ENCODE measurements at places on chromosomes 16 and 17.

DNA sequence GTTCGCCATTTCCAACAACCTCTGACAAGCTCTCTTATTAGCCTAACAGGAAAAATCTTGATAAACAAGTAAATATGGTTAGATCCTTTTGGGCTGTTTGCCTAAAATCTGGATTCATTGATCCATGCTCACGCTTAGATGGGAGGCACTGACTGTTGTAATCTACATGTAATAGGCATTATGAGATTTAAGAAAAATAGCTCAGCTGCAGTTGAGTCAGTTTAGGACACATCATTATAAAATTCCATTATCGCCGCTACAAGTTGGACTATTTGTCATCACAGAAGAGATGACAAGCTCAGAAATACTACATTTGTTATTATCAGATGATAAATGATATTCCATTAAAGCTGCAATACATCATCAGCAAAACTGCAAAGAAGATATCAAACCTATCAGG lies 524.0 kb downstream of the TOX3 start:
- no peak for DNase-seq

- DNase-seq, result no peak
Measured at GRCh38 chr17:65228734-65229620, 91.8 kb downstream of the RGS9 start.

DNA sequence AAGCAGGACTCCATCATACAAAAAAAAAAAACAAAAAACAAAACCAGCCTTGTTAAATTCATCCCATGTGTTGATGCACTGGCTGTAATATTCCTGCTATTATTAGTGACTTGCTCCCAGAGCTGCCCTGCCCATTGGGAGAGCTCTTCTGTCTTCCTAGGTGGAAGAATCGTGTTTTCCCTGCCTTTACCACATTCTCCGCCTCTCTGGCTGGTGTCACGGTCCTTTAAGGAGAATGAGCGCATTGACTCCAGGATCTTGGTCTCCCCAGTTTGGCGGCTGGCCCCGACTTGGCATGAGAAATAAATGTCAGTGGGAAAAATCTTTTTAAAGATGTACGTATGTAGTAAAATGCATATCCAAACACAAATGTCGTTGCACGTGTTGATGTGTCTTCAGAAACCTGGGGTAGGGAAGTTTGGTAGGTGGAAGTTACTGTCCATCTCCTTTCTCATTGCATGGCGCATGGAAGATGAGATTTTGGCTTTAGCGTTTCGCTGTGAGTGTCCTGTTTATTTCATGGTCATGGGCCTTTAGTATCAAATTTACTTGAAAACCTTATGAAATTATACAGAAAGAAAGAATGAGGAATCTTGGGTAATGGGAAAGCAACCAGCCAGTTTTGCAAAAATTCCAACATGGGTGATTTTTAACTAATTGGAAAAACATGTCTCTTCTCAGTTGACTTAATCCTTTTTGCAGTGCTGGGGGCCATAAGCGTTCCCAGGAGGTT lies 15.5 kb downstream of the RMI2 start:
- DNase-seq, result no peak

- no peak for DNase-seq
Measured at GRCh38 chr16:50469744-50470321, 78.4 kb upstream of the NKD1 start.

DNA sequence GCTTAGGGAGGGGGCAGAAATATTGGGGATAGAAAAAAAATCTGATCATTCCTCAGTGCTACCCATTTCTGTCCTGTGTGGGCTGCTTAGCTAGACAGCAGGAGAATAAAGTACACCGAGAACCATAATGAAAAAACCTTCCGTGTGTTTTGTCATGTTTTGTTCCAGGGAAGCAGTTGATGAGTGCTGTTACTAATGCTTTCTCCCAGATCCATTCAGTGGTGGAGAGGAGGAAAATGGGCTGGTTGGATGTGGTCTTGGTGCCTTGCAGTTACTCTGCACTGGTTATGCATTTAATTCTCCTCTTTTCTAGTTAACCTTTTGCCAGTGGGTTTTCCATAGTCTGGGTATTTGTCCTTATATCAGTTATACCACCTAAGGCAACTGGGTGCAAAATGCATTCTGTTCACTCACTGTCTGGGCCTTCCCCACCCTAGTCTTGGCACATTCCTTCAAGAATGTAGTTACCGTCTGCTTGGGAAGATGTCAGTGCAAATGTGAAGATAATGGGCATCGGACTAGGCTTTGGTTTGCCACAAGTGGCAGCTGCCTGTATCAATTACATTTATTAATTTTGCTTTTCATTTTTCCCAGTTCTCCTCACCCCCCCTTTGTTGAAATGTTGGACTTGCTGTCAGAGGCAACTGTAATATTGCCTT lies 9.3 kb upstream of the TBKBP1 start:
- no peak for DNase-seq

GRCh38 chr17:48429638-48430586 lies at the start of gene SKAP1:
Gene SKAP1 (minus strand): TSS chr17:48430214.
- peak; percentile 65 for DNase-seq

DNA sequence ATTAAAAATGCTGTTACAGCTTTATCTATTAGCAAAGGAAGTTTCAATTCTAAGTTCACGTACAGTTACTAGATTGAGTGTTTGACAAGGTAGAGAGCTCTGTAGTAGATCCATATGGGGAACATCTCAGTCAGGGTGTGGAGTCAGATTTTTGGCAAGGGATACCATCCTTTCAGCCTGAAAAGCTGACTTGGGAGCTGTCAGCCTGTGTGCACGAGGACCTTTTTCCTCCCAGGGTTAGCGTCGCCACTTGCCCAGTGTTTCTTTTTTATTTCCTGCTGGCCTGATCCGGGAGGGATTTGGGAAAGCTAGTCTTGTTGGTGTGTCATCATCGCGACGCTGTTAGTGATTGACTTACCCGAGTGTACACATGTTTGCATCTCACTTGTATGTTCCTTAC lies 29.5 kb downstream of the WWOX start:
- DNase-seq, result no peak

- DNase-seq, result no peak
Measured at GRCh38 chr17:66517336-66518009, 215.1 kb downstream of the PRKCA start.

DNA sequence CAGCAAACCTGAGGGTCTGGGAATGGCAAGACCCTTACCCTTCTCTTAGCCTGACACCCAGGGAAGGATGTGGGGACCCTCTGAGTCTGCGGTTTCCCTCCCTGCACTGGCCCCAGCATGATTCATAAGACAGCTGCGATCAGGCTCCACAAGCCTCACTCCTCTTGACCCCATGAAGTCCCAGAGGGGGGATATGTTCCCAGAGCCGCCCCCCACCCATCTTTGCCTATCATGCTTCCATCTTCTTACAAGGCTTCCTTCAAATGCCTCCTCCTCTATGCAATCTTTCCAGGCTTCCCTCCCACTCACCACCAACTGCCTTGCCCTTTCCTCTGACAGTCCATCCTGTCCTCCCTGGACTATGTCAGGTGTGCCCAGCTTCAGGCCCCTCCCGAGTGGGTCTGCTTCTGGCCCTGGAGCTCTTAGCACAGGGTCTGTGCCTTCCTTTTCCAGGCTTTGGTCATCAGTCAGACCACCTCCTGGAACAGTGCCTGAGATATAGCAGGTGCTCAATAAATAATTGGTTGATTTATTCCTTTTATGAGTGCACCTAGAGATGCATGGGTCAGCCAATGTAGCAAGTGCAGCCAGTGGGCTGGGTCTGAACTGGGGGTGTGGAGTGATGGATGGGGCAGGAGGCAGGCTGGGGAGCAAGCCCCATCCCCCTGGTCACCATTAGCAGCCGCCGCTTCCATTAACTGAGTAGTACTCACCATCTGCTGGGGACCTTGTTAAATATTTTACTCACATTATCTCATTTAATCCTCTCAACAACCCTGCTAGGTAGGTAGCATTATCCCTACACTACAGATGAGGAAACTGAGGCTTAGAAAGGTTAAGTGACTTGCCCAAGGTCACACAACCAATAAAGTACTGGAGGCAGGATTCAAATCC lies 8.4 kb downstream of the DLX3 start:
- no peak for DNase-seq

GRCh38 chr17:64706224-64707049 lies 44.3 kb upstream of the SMURF2 start:
- DNase-seq, result no peak

DNA sequence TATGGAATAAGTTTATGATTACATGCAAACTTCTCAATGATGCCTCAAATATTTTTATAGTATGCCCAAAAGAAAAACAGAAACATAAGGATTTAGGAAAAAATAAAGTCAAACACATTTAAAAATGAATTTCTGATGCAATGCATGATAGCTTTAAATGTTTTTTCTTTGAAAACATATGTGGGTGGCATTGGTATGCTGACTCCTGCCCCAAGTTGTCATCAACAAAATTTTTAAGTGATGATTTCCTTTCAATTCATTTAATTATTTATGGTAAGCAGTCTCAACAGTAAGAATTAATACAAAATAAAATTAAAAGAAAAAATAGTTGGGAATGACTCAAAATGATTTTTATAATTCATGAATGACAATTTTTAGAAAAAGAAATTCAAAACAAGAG lies 104.9 kb downstream of the CEP112 start:
- DNase-seq, result no peak

DNA sequence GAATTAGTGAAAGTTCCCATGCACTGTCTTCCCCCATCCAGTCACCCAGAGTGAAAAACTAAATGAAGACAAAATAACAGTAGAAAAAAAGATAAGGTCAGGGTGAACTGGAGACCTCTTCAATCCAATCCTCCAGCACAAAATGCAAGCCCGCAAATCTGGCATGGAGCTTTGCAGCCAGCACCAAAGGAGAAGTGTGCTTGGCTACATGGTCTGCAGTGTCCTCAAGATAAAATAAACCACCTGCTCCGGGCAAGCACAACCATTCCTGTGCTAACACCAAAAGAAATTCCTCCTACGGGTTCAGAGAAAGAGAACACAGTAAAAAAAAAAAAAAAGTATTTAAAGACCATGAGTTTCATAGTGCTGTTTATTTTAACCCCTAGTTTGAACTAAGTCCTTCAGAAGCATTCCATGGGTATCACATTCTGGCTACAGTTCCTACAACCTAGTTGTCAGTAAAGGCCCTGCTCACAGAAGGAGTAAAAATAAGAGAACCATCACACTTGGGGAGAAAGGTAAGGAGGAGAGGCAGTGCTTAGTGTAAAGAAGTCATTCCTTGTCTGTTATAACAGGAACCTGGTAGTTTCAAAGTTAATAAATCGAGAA lies 109.1 kb downstream of the GAS7 start:
- no peak for DNase-seq

DNA sequence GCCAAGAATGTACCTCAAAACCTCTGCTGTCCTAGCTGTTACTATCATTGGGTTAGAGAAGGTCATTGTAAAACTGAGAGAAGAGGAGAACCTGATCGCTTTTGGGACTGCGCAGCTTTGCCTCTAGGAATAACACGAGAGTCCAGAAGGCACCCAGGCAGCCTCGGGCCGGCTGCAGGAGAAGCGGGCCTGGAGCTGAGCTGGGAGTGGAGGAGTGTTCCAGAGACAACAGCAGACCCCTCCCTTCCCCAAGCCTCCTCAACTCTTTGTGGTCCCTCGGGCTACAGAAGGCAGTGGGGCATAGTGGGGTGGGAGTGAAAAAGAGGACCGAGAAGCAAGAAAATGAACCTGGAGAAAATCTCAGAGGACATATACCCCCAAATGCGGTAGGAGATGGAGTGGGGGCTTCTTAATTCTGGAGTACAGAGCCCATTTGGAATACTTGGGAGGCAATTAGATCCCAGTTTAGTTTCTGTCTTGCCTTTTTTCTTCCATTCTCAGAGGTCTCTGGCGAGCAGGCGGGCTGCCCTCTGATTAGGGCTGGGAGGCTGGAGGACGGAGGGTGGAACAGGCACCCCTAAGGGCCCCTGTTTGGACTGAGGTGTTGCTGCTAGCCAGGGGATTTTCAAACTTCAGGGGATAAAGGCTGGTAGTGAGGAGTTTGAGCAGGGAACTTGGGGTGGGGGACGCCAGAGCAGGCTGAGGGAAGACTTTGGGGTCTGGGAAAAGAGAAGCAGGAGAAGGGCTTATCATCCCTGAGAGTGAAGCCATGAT lies 13.3 kb upstream of the HOXB2 start:
- no peak for DNase-seq

GRCh38 chr17:45907750-45908395 lies 13.5 kb downstream of the MAPT start:
- DNase-seq, result no peak

DNA sequence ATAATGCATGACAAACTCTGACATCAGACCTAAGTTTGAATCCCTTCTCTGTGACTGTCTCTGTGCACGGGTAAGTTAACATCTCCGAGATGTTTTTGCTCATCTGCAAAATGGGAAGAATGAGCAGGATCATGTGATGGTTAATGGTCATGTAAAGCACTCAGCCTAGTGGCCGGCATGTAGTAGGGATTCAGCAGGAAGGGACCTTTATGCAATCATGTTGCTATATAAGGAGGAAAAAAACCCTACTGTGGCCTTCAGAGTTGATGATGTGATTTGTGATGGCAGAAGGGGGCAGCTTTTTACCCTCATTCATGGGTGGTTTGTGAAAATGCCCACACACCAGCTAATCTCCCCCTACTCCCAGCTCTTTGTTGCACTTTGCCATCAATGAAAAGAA lies 24.1 kb downstream of the CLEC16A start:
- DNase-seq, result no peak

- no peak for DNase-seq
Measured at GRCh38 chr17:61129267-61130254, 270.1 kb upstream of the TBX2 start.

DNA sequence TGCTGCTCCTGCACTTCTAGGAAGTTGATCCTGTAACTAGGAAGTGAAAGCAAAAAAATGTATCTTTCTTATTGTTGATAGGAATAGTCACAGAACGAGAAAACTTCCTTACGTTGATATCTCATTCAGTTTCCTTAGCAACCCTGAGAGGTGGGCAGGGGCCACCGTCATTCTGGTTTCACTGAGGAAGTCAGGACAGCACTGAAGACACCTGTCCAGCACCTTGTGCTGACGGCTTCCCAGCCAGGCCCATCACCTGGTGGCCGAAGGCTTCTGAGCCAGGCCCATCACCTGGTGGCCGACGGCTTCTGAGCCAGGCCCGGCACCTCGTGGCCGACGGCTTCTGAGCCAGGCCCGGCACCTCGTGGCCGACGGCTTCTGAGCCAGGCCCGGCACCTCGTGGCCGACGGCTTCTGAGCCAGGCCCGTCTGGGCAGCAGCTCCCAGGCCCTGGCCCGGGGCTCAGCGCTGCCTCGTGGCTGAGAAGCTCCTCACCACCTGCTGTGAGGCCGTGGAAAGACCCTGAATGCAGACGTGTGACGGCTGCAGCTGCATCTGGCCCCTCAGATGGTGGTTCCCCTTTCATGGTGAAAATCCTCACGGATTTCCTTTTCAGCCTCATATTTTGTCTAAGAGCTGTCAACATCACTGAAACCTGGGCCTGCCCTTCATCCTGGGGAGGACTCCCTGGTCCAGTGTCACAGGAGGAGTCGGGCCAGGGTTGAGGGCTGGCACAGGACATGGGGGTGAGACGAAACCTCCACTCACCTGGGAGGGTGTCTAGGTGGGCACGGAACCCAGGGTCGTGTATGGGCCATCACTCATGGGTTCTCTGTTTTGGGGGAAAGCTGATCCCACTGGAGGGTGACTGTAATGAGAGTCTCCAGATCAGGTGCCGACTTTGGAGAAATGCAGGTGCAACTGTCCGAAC lies 33.0 kb upstream of the ZNF750 start:
- DNase-seq, result no peak

- DNase-seq, result no peak
Measured at GRCh38 chr17:7859028-7859427, 1.2 kb downstream of the CYB5D1 start.

All from activated naive CD4-positive, alpha-beta T cell treated with anti-CD3 and anti-CD28 coated beads, Interleukin-2, amount 50 U/mL, for 72 hours (primary cell).